Caudate nucleus (tissue), 63 donors: ENCODE measurements at places on chromosomes 12 and 14.
A peak's percentile ranks its signal among the peaks of the same experiment; 100 is the strongest.

GRCh38 chr12:79296871-79297270 is 393.9 kb downstream of the PAWR start:
- no peak for DNase-seq

GRCh38 chr12:57693659-57694458 is at the start of gene OS9:
TSS of gene OS9 (plus strand) at chr12:57694132. CDS start at chr12:57694162, 30 bp downstream.
- peak; percentile 97 for DNase-seq

GRCh38 chr14:73188501-73188911 is 48.8 kb upstream of the PAPLN start:
- no peak for DNase-seq

GRCh38 chr12:84816916-84817695 is 95.5 kb downstream of the SLC6A15 start:
- no peak for DNase-seq

DNA sequence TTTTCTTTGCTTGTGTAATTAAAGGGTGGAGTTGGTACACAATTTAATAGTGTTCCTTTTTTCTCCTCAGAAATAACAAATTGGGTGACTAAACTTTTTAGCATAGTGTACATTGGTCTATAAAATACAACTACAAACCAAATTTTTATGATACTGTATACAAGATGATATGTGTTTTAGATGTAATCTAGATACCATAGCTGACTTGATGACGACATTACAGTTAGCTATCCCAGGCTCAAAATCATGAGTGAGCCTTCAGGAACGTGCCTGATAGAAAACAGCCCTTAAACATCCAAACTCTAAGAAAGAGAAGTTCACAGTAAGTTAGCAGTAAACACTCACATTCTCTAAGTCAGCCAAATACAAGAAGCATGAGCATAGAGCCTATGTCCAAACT is 99.0 kb upstream of the SSTR1 start:
- no peak for DNase-seq

GRCh38 chr14:90024910-90025309 is 36.9 kb upstream of the KCNK13 start:
- DNase-seq, result no peak

DNA sequence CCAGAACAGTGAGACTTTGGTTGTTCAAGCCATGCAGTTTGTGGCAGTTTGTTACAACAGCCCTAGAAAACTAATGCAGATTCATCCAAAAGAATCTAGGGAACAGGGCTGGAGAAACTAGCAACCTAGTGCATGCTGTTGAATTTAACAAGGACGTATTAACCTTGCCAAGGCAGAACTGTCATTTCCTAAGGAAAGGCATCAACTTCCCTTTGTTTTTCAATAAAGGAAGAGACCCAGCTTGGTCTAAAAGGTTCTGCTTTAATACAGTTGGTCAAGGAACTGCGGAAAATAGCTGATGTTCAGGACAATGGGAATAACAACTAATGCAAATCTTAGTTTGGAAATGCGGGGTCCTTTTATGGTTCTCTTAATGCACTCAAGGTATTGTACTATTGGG is 11.5 kb downstream of the AK7 start:
- no peak for DNase-seq

GRCh38 chr12:69738351-69739286 is at the start of gene RAB3IP:
TSS of gene RAB3IP (plus strand) at chr12:69738860. CDS start at chr12:69755409, 16,549 bp downstream.
- peak; percentile 89 for DNase-seq

GRCh38 chr12:108709697-108710096 is 21.6 kb downstream of the CORO1C start:
- no peak for DNase-seq

DNA sequence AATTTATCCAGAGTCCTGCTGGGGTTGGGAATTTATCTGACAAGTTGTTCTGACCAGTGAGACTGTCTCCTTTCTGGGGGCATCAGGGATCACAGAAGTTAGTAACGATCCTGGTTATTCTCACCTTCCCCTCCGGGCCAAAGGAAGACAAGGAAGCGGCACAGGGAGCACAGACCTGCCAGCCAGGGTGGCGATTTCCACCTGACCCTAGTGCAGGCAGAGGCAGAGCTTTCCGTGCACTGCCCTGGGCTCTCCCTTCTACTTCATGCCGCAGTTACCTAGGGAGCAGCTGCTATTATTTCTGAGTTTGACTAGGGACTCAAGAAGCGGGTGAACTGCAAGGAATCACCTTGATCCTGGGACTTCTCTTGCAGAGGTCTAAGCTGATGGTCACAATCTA is 7.4 kb downstream of the TMEM106C start:
- no peak for DNase-seq

DNA sequence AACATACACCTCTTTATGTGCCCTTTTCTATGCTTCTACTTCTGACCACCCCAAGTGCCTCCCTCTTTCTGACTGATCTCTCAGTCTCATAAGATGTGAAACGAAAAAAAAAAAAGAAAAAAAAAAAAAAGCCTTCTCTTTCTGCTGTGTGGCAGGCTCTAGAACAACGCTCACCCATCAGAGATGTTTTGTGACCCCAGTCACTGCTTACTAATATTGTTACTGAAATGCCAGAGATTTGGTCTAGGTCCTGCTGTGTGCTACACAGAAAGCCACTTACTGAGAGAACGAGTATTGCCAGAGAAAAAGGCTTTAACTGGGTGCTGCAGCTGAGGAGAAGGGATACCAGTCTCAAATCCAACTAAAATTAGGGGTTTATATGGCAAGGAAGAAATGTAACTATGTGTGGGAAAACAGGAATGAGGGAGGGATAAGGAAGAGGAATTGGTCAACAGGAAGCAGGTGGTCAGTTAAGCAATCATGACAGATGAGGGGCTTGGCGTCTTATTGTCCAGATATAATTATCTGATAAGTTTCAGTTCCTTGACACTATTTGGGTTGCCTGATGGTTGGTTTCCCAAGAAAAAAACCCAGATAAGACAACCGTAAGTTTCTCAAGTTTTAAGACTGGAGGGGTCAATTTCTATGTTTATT is 149.0 kb downstream of the NAV3 start:
- DNase-seq, result no peak

DNA sequence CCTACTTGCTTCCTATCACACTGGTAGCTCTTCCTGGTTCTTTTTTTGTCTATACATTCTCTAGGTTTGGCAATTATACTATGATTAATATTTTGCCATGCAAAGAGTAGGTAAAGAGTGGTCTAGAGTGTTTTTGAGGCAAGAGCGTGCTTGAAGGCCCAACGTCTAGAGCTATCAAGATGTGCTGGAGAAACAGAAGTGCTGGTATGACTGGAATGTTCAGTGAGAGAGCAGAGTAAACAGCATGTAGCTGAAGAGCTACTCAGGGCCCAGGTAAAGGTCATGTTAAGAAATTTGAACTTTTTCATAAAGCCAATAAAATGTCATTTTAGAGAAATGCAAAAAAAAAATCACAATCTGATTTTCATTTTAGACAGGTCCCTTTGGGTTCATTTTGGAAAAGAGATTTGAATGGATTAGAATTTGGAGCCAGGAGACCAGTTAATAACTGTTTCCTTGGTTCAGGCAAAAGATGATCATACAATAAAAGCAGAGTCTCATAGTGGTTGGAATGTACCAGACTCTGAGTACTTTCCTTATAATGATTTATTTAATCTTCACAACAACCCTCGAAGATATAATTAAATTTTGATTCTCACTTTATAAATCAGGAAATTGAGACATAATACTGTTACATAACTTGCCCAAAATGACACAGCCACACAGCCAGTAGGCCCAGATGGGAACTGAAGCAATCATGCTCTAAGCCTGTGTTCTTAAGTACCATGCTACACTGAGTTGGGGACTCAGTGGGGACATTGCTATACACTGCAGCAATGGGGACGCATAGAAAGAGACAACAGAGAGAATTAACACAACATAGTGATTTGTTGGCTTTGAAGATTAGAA is 350.1 kb downstream of the NELL2 start:
- no peak for DNase-seq

- no peak for DNase-seq
These were observed 5.4 kb upstream of the PELI2 start for GRCh38 chr14:56112781-56113180.

- DNase-seq, result no peak
These were observed 811 bp downstream of the MTERF2 start for GRCh38 chr12:106986135-106986534.

DNA sequence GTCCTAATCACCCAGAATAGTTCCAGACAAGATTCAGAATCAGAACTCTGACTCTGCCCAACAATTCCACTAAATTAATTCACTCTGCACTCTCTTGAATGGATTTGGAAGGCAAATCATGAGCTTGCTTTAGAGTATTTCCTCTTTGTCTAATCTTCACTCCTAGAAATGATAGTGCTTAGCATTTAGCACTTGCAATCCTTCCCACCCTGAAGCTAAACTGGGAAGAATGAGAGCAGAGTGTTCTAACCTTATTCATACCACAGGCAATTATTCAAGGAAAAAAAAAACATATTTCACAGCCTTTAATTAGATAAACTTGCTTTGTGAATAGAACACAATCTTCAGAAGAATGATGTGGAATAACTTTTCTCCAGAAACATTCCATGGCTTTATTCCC is 264.6 kb downstream of the PAWR start:
- DNase-seq, result no peak

DNA sequence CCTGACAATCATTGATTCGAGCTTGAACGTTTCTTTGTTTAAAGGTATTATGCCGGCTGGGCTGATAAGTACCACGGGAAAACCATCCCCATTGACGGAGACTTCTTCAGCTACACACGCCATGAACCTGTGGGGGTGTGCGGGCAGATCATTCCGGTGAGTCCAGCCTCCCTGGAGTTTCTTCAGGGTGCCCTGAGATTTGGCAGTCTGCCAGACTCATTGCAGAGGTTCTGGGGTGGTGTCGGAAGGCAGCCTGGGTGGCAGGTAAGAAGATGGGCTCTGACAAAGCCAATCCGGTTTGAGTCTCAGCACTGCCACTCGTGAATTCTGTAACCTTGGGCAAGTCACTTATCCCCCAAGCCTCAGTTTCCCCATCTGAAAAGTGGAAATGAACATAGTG is 23.0 kb downstream of the ALDH2 start:
- no peak for DNase-seq

- no peak for DNase-seq
These were observed 377.4 kb downstream of the NAV3 start for GRCh38 chr12:78208092-78208491.

- no peak for DNase-seq
These were observed 842.8 kb downstream of the VRK1 start for GRCh38 chr14:97640031-97640430.

- no peak for DNase-seq
These were observed 60.8 kb downstream of the ANO2 start for GRCh38 chr12:5884285-5884684.

DNA sequence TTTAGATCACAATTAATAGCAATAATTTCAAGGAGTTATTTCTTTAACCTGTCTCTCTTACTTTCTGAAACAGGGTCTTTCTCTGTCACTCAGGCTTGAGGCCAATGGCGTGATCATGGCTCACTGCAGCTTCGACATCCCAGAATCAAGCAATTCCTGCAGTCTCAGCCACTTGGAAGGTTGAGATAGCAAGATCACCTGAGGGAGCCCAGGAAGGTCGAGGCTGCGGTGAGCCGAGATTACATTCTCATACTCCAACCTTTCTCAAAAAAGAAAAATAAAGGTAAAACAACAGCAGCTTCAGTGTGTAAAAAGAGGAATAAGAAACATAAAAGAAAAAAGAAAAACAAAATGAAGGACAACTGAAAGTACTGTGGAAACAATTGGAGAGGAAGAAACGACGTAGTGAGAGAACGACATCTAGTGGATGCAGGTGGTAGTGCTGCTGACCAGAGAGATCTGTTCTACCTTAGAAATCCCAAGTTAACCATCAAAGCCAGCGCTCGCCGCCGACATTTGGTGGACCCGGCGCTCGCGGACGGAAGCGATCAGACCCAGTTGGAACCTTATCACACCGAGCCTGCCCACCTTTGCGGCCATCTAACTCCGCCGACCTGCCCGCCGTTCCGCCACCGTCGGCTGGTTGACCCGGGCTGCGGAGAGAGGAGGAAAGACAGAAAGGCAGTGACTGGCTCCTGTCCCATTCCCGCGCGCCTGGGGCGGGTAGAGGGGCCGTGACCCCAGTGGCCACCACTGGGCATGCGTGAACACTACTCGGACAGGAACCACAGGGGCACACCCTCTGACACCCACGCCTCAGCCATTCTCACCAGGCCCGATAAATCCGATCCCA is 196.1 kb downstream of the ALG10 start:
- DNase-seq, result peak; percentile 13

GRCh38 chr12:47745485-47746041 is 13.1 kb downstream of the RAPGEF3 start:
- no peak for DNase-seq
